ENCODE measurements at places on chromosomes 13 and 19.

GRCh38 chr13:24103782-24104372 is 56.6 kb upstream of the SPATA13 start:
- no peak for DNase-seq

DNA sequence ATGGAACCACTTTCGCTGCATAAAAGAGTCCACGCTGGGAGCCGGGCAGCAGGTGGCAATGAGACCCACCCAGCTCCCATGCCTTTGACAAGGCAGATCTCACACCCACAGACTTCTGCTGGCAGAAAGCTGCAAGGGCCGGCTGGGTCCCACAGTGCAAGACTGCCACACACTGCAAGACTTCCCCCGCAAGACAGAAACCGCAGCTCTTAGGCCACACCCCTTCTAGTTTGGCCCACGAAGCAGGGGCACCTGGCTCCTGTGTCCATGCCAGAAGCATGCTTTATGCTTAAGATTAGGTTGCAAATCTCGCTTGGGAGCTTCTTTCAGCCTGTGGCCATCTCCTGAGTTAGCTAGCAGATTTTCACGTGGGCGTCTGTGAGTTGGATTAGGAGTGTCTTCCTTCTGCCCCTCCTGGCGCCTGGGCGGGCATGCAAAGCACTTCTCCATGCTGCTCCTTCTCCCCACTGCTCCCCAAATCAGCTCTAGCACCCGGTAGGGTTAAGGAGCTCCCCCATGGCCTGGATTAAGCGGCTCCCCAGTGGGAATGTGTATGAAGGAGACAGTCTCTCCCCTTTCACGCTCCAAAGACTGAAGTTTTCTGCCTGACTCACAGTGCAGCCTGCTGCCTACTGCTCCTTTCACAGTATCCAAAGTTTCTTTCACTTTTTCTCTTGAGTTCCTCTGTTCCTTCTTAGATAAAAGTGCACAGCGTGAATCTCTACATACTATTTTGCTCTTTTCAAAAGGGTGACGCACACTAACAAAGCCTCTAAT is 17.7 kb downstream of the GPC6 start:
- no peak for DNase-seq

DNA sequence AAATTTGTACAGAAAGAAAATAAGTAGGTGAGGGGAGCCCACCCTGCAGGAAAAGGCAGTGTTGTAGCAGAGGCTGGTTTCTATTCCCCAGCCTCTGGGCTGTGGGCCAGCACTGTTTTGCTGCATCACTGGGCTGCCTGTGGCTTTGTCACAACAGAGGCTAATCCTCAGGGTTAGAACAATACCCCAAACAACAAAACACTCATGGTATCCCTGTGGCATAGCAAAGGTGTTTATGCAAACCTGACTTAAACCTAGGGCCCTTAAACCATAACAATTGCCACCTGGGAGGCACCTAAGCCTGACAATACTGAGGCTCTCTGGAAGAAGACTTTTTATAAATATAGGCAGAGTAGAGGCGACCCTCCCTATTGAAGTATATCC is 314.7 kb downstream of the OLFM4 start:
- no peak for DNase-seq

- no peak for DNase-seq
Observed at GRCh38 chr19:15398501-15399233, 19.1 kb upstream of the AKAP8 start.

DNA sequence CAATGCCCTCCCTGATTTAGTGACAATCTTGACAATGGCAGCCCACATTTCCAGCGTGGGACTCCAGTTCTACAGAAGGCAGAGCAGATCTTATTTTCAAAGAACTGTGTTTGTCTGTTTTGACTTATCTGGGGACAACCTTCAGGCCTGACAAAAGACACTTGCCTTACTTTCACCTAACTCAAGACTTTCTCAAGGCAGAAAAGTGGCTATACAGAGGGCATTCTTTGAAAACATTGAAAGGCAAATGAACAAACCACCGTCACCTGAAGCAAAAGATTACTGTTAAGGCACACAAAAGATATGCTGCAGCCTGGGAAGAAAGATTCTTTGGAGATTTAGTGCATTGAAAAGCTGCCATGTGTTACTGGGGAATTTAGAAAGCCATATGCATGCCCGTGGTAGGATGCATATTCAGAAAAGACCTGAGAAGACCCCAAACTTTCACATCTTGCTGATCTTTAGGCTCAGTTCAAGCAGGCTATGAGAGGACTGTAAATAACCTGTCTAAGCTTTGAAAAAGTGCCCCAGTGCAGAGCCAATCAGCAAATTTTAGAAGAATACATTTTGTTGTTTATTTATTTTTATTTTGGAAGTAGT is 82.8 kb downstream of the TSC22D1 start:
- no peak for DNase-seq

DNA sequence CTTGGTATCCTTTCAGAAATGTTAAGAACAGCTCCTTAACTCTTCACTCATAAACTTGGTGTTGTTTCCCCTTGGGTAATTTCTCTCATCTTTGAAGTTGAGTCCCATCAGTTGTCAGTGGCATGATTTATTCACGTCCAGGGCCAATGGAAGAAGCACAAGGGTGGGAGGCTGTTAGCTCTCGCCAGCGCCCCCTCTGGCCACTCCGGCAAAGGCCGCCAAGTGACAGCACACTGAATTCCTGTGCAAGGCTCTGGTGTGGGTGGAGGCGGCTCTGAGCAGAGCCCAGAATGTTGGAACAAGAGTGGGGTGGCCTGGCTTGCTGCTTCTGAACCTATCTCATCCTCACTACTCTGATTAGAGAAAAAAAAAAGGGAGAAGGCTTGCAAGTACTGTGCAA is 13.1 kb upstream of the MEDAG start:
- DNase-seq = no peak

GRCh38 chr19:47013041-47013517 is 6.6 kb upstream of the NPAS1 start:
- DNase-seq = peak; percentile 71

DNA sequence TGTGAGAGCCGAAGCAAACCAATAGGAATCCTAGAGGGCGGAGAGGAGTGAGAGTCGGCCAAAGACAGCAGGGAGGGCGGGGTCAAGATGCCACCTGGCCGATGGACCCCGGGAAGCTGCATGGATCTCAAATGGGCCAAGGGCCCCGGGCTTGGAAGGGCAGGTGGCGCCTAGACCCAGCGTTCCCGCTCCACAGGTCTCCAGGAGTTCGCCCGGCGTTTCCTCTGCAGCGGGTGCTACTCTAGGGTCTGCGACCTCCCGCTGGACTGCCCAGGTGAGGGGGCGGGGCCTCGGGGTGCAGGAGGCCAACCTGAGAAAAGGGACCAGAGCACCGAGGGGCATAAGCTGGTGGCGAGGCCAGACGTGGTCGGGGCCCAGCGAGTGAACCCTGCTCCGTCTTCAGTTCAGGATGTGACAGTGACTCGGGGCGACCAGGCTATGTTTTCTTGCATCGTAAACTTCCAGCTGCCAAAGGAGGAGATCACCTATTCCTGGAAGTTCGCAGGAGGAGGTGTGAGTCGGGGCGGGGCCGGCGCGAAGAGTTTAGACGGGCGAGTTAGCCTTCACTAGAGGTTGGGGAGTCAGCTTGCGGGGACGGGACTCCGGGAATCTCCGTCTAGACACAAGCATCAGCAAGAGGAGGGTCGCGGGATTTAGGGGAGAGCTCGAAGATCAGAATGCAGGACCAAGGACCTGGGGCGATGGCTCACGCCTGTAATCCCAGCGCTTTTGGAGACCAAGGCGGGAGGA is 9.9 kb downstream of the SPACA6 start:
- DNase-seq = no peak

- DNase-seq = no peak
Observed at GRCh38 chr19:29836409-29836825, 24.6 kb downstream of the CCNE1 start.

DNA sequence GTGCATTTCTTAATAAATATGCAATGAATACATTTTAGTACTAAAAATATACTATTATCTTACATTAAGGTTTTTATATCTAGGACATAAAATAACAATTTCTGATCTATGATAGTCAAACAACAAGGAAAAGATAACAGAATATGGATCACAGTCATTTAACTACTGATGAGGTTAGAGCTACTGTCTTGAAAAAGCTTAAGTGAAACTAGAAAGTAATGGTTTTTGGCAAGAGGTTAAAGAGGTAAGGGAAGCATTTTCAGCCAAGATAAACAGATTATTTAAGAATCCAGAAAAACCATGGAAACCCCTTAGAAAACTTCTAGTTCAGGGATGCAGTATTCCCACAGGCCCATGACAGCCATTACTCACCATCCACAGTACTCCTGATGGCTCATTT is 787.4 kb downstream of the DACH1 start:
- no peak for DNase-seq

DNA sequence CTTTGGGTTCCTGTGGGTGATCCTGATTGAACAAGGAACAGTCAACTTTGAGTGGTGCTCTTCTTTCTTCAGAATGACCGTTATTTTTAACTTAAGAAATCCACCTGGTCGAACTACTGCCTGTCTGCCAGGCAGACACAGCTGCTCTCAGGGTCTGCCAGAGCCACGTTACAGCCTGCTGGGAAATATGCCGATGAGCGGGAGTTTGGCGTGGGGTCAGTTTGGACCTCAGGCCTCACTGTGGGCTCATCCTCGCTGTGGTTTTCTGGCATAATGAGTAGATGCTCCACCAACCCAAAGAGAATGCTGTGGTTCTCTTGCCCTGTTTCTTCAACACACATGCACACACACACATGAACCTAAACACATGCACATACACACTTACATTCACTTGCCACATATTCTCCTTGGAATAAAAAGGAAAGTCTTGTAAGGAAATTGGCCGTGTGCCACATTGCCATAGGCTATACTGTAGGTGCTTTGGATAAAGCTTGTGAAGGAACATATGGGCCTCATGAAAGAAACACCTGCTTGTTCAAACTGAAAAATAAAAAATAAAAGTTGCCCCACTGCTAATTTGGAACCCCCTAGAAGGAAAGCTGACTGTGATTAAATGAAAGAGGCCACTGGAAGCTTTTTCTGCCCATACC is 598.7 kb upstream of the KLF12 start:
- DNase-seq = no peak

DNA sequence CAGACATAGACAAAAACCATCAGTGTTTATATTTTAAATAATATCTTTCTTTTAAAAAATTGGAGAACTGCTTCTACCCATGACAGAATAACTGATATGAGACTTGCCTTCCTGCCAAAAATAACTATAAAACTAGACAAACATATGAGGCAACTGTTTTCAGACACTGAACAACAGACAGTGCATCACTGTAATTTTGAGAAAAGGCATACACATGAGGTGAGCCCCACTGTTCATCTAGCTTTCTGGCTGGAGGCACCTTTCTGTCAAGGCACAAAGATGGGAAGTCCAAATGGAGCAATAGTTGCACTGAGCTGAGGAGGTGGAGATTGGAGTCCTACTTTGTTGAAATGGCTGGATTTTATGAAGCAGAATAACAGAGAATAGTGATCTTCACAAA is 71.9 kb upstream of the ZNF507 start:
- no peak for DNase-seq

DNA sequence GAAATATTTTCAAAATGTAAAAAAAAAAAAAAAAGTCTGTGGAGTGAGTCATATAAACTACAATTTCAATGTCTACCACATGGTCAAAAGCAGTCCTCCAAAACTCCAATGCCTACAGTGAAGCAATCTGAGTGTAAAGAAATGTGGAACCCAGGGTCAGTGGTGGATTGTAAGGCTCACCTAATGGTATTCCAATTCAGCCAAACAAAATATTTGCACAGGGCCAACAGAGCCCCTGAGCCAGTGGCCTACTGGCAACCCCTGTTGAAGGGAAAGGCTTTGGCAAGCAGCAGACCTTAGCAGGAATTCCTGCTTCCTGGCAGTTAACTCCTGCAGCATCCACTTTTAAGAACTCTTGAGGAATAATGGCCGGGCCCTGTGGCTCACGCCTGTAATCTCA is 3.4 kb downstream of the DNMT1 start:
- no peak for DNase-seq

DNA sequence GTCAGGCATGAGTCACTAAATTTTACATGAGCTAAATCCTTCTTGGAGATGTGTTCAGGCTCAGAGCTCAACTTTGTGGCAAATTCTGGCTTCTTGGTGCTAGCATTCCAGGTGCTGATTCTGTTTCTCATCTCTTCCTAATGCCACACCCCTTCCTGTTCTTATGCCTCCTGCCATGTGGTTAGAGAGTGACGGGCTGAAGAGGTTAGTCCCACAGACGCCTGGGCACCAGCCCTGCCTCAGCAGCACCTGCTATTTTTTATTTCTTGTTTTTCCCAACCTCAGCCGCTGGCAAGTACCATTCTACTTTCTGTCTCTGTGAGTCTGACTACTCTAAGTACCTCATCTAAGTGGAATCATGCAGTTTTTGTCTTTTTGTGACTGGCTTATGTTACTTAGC is 329.5 kb downstream of the KCNRG start:
- no peak for DNase-seq

DNA sequence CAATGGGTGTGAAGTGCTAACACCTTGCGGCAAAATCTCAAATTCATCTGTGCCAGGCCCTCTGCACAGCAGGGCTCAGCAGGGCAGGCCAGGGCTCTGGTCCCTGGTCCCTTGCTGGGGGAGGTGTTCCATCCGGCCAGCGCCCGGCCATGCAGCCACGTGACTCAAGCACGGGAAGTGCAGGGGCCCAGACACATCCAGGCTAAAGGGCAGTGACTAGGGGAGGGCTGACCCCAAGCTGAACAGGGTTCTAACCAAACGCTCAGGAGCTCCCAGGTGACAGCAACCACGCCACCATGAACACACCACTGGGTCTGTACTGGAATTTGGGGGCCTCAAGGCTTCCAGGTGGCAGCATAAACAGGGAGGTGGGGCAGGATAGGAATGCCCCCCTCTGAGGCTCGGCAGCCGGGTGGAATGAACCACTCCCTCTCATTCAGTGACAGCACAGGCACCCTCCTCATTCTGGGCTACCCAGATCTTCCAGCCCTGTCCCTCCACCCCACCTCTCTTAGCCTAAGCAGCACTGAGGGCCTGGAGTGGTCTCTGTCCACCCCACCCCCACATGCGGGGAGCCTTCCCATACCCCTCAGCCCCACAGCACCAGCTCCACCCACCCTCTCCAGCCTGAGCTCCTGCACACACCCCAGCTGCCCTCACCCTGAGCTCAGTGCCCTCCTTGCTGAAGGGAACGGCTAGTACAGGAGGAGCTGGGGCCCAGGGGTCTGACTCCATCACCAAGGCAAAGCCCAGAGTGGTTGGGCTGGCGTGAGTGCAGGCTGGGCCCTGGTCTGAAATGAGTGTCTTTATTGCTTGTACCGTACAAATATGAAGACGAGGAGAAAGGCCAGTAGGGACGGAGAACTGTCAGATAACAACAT is 5.3 kb upstream of the CCNP start:
- no peak for DNase-seq

GRCh38 chr19:13848798-13849676 is 27.9 kb upstream of the NANOS3 start:
- DNase-seq = no peak

- no peak for DNase-seq
Observed at GRCh38 chr13:93857126-93857525, 622.4 kb downstream of the DCT start.

GRCh38 chr19:48386981-48387380 is 4.4 kb downstream of the KDELR1 start:
- DNase-seq = no peak

DNA sequence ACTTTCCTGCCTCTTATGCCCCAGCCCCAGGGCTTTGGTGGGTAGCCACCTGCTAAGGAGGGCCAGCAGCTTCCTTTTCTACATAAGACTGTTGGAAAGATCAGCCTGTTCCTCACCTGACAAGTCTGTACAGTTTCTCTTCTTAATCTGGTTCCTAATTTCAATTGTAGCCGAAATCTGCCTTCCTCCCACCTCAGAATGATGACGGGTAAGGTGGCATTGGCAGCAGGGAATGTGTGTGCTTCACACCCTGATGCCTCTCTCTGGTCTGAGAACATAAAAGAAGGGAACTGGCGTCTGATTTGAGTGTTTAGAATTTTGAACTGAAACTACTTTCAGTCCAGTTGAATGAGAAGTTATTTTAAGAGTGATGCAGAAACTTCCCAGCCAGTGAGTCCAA is 16.0 kb downstream of the MAU2 start:
- DNase-seq = no peak
